ENCODE measurements at places on chromosomes 1 and 21.
A peak's percentile ranks its signal among the peaks of the same experiment; 100 is the strongest.

DNA sequence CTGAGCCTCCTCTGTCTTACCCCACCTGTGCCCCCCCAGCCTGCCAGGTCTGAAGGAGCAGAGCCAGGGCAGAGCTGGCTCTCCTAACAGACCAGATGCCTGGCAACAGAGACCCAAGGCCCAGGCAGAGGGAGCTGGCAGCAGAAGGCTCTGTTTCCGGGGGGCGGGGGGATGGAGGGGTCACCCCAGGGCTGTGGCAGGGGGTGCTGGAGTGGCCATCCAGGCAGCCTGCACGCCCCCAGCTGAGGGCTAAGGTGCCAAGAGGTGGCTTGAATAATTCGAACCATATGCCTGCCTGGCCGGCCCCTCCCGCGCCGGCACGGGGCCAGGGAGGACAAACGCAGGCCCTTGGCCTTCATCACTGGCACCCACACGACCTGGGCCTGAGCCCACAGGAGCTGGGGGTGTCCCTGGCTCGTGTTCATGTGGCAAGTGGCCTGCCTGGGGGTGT, 16.0 kb upstream of the PLEKHG5 start:
- no peak for DNase-seq

DNA sequence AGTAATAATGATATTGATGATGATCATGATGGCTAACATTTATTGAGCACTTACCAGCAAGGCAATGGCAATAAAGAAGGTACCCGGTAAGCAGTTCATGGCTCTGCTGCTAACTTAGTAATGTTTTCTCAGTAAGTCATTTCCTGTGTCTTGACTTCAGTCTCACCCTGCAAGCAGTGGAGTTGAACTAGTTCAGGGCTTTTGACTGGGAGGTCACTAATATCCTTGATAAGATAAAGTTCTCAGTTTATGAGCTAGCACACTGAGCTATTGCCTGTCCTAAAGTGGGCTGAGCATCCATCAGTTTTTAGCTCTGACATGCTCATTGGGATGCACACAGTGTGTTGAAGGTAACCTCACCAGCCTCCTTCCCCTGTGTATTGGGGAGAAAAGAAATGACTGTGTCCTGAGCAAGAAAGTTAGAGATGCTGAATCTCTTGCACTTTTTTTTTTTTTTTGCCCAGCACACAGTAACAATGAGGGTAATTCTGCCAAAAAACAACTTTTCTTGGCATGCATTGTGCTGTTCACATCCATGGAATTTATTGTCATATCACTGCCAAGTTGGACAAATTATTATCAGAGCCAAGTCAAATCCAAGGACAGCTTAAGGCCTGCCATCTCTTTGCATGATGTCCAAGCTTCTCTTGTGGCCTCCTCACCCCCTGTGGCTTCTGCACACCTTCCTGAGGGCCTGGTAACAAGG, 55.5 kb upstream of the GADD45A start:
- DNase-seq, result no peak

DNA sequence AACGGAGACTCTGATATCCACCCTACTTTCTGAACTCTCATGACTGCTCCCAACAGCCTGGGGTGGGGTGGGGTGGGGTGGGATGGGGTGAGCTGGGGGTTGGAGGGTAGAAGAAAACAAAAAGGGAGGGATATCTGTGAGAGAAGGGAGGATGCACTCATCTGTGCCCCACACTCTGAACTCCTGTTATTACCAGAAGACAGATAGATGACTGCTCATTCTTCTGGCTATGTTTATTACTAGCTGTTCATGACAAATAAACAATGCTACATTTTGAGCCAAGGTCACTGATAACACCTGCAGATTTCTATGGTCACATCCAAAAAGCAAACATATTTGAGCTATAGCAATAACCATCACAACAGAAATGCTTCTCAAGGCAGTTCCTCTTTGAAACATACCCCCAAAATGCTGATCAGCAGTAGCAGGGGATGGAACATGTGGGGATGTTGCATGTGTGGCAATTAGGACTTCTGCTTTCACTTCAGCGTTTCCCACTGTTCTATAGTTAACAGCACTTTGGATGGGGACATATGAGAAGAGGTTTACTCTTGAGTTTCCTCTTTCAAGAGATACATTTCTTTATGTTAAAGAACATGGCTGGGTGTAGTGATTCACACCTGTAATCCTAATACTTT, 43.3 kb downstream of the GPR3 start:
- DNase-seq, result no peak

DNA sequence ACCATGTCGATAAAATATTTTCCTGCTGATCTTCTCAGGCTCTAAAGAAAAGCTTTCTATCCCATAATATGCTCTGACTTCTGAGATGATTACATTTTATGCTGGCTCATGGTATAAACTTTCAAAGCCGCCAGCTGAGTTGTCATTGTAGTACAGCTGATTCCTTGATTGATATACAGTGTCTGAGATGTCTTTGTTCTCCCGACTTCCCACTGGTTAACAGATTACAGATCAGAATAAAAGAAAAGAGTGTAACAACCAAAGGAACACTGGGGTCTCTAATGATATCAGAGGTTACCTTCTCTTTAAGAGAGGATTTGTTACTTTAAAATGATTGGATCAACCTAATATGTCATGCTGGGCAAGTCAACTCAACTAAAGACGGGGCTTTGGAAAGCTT, 485.4 kb upstream of the LRRC7 start:
- no peak for DNase-seq

GRCh38 chr1:186849826-186850225, 21.1 kb downstream of the PLA2G4A start:
- no peak for DNase-seq

- no peak for DNase-seq
Measured at GRCh38 chr21:28136656-28137255, 855.9 kb downstream of the LTN1 start.

- no peak for DNase-seq
Measured at GRCh38 chr1:30272277-30273020, 450.9 kb downstream of the MATN1 start.

DNA sequence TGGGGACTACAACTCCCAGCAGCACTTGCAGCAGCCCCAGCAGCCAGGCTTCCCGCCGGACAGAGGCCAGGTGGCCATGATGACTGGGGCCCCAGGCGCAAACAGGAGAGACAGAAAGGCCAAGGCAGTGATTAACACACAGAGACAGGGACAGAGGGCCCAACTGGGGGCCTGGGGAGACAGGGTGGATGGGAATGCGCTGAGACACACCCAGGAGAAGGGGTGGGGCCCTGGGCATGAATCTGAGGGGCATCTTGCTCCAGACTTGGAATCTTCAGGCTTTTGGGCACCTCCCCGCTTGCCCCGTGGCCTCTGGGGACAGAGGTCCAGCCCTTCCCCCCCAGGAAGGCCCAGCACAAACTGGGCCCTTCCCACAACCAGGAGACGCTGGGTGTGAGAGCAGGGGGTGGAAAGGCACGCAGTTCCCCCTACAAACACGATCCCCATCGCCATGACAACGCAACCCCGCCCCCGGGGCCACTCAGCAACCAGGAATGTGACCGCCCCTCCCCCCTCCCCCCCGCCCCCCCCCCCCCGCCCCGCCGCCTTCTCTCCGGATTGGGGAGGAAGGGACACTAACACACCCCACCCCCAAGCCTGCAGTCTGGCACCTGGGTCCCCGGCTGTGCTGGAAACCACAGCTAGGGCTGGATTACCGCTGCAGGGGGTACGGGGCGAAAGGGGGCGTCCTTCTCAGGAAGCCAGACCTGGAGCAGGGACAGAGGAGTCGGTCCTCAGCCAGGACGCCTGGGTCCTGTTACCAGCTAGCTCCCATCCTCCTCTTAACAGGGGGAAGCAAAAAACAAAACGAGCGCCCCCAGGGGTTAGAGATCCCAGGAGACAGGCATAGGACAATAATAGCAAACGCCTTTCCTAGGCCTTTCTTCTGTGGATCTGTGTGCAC, 4.5 kb downstream of the HDGF start:
- peak; percentile 54 for DNase-seq

DNA sequence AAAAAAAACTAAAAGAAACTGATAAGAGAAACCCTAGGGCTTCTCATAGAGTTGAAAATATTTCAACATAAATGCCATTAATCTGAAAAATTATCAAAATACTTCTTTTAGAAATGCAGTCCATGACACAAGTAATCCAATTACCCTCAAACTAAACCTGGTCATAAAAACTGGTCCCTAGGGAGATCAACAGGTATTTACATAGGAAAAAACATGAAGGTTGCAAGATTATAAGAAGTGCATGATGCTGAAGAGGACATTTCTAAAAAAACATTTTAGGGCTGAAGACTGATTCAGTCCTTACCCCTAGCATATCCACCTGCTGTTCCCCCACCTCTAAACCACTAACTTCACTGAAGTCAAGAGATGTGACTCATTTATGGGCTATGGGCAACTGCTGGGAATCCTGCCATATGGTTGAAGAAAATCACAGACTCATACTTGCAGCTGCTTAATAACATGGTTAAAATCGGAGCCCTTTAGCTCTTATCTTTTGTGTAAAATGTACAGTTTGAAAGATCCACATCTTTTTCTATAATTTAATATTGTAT, 131.0 kb upstream of the RUNX1 start:
- DNase-seq, result peak; percentile 23

DNA sequence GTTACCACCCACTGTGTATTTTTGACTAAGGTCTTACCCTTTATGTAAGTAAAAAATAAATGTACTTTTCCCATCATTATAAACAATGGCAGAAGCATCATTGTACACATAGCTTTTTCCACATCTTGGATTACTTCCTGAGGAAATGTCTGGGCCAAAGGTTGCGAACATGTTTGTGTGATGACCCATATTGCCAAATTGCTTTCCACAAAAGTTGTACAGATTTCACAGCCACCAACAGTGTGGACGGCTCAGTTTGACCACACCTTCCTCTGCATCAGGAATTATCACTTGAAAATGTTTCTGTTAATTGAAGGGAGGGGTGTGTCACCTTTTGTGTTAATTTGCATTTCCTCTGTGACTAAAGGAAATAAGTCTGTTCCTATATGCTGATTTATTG, 25.7 kb downstream of the AKNAD1 start:
- no peak for DNase-seq

DNA sequence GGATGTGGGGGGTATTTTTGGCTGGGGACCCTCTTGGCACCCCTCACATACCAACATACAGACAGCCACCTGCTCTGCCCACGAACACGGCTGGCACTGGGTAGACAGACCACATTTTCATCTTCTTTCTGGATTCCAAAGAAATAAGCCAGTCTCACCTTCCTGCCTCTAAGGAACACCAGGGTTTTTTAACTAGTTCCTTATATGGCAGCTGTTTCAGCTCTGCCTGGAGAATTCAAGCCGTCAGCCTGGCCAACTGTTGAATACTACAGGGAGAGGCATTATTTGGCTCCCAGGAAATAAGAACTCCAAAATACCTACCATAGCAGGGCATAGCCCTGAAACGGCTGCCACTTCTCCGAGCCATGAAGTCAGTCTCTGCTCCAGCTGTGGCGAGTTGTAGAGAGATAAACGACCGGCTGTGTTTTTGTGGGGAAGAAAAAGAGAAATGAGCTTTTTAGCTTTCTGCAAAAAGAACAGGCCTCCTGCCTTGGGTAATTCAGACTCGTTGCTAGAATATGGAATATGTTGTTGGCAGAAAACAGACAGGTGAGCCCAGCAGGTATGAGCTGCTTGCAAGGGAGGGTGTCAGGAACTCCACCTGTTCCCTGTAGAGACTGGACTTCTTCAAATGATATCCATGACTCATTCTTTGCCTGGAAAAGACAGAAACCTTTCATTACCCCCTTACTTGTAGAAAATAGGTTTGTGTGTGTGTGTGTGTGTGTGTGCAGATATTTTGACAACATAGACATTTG, 51.8 kb downstream of the MT1HL1 start:
- DNase-seq, result no peak

- no peak for DNase-seq
Measured at GRCh38 chr1:8166406-8166805, 140.3 kb upstream of the ERRFI1 start.

DNA sequence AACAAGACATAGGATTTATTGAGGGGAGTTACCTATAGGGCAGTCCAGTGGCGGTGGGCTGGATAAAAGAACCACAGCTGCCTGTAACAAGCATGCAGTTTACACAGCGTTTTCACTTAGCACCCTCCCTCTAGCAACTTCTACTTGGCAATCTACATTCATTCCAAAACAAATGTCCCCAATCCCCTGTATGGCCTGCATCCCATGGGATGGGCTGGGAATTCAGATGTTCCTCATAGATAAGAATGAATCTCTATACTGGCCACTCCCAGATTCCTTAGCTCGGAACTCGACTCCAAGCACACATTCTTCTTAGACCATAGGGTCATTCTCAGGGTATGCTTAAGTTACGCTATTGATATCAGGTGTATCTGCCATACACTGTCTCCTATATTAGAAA, 33.3 kb downstream of the PCP4 start:
- DNase-seq, result no peak

DNA sequence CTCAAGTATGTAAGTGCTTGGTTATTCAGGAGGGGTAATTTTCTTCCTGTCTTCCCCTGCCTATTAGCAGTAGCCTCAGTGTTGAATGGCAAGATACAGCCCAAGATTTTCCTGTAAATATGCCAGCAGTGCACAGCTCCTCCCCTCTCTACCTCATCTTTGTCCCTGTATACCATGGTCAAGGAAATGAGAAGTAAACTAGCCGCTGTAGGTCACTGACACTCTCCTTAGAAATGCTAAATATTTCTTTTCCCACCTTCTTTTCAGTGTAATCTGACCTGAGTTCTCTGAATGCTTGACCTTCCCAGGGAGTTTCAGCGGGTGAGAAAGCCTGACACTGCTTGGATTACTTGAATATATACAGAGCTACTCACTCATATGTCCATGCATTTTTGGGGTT, 84.1 kb upstream of the ZNF326 start:
- no peak for DNase-seq

DNA sequence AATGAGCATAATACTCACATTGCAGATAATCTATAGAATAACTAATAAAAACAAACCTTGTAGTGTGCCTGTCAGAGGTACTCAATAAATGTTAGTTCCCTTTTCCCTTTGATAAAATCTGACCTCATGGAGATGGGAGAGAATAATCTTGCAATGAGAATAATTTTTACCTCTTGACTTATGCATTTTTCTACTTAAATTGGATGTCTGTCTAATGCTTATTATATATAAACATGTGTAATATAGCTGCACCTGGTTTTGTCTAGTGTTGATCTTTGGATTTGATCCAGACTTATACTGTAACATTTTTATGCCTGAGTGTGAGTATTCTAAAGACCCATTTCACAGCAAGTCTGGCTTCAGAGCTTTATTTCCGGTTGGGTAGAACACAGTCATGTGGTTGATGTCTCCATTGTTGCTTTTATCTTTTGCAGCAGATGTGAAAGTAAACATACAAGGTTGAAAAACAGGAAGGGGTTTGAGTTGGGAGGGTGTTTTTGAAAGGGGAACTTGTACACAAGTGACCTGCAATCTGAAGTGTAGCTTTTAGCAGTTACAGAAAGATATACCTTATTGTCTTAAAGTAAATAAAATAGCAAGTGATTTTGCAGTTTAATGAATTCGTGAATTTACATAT, 12.4 kb downstream of the EPB41 start:
- no peak for DNase-seq

All from stimulated activated CD4-positive, alpha-beta T cell treated with anti-CD3 and anti-CD28 coated beads, Interleukin-1b, Interleukin-23, amount 100 ng/mL, for 48 hours (primary cell).